ENCODE measurements at places on chromosomes 13 and 19.

DNA sequence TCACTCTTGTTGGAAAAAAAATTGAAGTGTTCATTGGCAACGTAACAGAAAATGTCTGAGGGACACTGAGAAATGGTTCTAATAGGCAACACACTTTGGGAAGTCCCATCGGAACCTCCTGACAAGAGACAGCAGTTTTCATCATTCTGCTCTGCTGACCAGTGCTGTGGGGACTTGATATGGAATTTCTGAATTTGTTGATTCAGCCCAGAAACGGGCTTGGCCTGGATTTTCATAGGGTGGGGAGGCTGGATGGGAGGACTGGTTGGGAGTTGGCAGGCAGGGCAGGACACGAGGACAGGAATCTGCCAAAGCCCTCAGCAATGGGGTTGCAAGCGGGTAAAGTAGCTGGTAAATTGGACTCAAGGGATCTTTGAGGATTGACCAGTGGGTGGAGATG, 96.5 kb downstream of the DCT start:
- no peak for DNase-seq

DNA sequence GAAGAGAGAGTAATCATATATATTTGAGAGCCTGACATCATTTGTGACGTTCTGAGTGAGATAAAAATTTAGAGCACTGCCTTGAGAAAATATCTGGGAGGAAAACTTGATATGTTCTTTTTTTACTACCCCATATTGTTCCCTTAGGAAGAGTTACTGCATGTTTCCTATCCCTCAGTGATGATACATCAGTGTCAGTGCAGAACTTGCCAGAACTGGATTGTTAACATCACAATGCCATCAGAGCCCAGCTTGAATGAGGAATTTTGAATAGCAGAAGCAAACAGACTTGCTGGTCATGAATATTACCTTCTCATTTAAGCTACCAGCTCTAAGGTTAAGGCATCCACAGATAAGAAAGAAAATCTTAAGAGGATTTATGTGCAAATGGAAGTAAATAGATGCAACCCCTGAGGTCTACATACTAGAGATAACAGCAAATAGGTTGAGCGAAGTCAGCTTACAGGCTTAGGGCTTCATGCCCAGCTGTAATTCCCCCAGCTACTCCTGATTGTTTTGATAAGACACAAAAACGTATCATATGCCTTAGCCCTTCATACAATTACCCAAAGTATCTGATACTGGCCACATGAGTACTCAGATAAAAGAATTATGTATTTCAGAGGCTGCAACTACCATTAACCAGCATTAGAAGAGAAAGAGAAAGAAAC, 313.7 kb upstream of the ATXN8OS start:
- no peak for DNase-seq

DNA sequence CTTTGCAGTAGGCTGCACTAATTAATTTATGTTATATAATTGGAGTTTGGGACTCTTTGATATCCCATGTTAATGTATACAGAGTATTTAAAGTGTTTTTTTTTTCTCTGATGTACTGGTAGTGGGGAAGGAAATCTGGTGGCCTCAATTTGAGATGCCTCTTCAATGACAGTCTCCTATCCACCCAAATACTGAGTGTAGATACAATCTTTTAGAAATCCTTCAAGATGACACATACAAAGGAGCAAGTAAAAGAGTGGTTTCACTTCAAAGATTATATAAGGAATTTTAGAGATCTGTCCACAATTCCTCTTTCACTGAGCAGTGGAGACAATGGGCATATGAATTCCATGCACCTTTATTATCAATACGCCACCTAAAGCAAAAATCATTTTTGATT, 15.1 kb downstream of the NALCN start:
- DNase-seq, result no peak

DNA sequence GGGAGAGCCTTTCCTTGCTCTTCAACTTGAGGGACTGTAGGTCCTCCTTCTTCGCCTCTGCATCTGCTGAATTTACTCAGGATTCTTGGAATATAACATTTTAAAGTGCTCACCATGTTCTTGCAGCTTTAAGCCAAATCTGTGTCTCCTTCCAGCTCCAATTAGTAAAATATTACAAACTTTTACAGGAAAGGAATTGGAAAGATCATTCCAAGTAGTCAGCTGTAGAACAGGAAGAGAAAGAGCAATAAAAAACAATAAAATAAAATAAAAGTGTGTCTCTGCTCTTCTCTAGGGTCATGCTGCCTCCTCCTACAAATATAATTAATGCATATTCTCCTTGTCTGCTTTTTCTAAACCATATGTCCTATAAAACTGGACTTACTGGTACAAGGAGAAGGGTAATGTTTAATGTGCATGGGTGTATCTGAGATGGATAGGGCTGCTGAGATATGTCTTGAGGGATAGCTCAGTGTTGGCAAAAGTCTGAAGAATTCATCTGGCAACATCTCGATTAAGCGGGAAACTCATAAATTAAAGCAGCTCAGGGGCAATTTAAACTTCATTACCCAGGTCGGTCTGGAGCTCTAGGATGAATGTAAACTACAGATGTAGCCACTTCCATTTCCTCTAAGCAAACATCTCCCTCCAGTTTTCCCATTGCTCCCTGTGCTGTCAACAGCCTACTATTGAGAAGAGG, 25.0 kb downstream of the ENOX1 start:
- no peak for DNase-seq

DNA sequence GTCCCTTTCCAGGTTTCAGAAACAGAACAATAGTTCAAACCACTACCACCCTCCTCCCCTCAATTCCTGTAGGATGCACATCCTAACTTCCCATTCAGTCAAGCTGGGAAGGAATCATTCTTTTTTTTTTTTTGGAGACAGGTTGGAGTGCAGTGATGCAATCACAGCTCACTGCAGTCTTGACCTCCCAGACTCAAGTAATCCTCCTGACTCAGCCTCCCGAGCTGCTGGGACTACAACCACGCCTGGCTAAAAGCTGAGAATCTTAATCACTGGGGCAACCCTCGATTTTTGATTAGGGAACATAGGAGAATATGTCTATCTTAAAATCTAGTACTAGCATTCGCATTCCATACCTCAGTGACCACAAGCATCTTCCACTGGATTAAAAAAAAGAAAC, 146.2 kb downstream of the ABCC4 start:
- DNase-seq, result no peak

DNA sequence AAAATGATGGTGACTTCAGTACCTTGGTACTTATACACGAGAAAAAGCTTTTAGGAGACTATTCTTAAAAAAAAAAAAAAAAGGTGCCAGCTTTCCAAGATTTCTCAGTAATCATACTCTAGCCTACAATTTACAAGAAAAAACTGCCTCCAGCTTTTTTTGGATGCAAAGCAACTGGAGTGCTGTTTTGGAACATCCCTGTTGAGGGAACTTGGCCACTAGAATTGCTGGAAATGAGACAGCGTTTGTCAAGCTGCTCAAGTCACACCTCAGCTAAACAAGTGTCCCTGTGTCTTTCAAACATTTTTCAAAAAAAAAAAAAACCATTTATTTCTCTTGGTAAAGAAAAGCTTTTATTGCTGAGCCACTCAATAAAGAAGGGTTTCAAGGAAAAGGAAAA, 413.1 kb upstream of the ARGLU1 start:
- DNase-seq, result no peak

- no peak for DNase-seq
Measured at GRCh38 chr13:32624441-32624840, 38.2 kb downstream of the PDS5B start.

GRCh38 chr19:541699-542098, 2.2 kb upstream of the GZMM start:
- DNase-seq, result no peak

- DNase-seq, result no peak
Measured at GRCh38 chr19:42361545-42361910, 28.6 kb downstream of the CNFN start.

DNA sequence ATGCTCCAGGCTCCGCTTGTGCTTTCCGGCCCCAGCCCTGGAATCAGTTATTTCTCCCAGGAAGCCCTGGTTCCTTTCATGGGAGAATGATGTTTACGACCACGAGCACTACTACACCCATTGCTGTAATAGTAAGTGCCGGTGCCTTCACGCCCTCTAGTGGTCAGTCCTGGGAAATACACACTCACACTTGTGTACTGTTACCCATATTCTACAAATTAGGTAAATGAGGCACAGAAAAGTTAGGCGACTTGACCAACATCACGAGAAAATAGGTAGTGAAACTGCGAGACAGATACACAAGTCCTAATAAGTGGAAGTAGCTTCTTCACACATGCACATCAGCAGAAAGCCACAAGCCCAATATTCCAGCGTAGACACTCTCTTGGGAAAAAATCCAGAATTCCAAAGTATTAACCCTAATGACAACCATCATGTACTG, 21.7 kb downstream of the CEACAM21 start:
- DNase-seq, result peak; percentile 72

DNA sequence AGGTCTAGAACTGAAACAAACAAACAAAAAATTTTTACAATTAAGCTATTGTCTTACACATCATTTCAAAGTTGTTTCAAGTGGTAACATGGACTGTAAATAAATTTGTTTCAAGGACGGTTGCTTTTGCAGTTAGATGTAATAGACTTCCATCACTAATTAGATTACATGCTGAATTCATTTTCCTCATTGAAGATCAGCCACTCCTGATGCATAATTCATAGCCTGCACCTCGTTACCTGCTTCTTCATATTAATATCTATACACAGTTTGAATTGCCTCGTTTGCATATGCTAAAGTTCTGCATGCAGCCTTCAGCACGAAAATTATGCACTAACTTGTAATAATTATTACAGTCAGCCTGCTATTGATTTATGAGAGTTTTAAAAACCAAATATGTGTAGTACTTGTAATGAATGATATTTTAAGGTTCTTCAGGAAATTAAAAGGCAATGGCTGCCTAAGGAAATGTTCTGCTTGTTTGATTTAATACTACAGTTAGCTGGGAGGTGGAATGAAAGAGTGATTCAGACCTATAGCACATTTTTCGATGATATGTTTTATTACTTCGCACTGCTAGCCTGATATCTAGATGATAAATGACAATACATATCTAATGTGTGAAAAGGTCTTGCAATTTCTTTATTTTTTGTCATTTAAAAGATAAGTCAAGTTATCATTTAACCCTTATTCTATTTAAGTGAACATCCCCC, 184.9 kb downstream of the DACH1 start:
- no peak for DNase-seq

DNA sequence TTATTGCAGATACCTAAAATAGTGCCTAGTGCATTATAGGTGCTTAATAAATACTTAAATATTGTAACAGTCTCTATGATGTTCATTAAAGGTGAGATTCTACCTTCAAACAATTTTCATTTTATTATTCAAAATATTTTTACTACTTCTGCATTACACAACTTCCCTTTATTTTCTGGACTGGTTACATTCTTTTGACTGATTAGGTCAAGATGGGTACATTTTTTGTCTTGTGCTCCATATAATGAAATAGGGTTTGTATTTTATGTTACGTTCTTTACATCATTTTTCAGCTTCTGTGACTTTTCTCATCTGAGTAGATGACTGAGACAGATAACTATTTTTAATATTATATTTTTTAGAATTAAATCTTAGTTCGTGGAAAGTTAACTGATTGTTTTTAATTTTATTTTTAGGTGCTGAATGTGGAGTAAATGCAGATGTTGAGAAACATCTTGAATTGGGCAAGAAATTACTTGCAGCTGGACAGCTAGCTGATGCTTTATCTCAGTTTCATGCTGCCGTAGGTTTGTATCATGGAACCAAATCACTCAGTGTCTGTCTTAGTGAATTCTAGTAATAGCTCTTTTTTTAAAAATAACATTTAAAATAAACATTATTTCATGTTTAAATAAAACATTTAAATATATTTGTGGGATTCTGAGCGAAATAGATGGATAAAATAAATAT, 32.0 kb downstream of the DNAJC3 start:
- no peak for DNase-seq

DNA sequence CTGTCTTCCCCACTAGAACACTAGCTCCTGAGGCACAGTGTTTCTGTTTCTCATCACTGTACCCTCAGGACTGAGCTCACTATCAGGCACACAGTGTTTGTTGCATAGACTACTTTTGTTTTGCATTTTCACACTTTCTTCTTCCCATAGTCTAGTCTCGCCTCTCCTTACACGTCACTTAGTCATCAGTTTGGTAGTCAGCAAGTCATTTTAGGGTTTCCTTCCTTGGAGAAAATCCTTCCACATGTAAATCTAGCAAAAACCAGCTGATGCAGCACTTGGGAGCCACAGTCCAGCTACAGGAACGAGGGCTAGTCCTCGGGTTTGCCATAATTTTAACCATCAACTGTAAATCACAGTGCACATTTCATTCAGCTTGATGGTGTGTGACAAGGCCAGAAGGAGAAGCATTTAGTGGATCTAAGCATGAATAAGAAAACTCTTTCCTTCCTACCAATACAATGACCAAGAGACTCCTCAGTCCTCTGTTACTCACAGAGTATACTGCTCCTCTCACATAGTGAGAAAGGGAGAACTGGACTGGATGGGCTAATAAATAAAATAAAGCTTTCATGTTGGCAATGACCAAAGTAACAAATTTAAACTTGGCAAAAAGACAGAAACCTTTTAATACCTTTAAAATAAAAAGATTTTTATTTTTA, 221.0 kb downstream of the KLF12 start:
- DNase-seq, result no peak

DNA sequence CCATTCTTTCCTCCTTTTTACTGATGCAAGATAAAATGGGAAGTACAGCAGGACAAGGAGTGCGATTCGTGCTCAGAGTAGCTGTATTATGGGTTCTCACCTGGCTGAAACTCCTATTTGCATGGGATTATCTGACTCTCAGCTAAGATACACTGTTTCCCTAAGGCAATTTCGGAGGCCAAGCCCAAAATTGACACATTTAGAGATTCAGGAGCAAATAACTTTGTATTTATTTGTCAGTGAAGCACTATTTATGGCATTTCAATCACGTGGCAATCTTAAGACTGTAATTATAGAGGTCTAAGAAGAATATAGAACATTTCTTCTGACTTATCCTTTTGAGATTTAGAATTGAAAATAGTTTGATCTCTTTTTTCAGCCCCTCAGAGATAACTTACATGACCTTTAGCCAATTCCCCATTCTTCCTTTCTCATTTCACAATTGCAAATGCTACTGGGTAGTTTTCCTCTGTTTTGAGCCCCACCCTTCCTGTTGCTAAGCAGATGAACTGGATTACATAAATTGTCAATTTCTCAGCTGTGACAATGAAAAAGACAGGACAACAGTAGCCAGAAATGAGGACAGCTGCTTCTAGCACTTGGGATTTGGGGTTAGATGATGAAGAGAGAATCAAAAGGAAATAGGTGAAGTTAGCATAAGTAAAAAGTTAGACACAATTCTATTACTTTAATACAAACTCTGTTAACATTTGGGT, 122.7 kb upstream of the FRY start:
- no peak for DNase-seq

All from NCI-H1694 (cell line).